ENCODE measurements at places on chromosomes 11 and 22.

GRCh38 chr11:70448983-70449567, 50.7 kb downstream of the CTTN start:
- no peak for DNase-seq

- DNase-seq, result no peak
Measured at GRCh38 chr11:77789061-77789730, 31.3 kb downstream of the RSF1 start.

DNA sequence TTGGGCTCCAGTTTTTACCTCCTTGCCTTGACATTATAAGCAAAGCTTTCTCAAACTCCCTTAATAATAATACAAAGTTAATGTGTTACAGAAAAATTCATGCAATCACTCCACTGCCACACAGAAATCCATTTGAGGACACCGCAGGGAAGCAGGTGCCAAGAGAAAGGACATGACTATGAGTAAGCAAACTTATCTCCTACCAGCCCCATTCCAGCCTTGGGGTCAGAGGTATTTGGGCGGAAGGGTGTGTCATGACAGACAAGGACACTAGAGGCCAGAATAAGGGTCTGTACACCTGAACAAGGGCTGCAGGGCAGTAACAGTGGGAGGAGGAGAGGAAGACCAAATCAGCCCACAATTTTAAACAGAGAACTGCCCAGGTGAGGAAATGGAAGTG, 5.9 kb downstream of the GNG3 start:
- no peak for DNase-seq

- DNase-seq, result no peak
Measured at GRCh38 chr11:92667486-92668152, 301.8 kb upstream of the MTNR1B start.

DNA sequence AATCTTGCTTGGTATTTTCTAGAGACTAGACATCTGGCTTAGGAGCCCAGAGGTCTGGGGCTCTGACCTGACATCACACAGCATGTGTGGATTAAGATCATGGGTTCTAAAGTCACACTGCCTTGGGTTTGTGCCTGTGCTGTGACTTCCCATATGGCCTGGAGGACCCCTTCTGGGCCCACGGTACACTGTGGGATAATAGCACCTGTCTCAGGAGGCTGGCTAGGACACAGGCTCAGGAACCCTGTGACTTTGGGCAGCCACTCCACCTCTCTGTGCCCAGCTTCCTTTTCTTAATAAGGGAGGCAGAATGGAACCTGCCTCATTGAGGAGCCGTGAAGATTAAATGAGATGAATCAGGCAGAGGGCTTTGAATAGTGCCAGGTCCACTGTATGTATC, 99.2 kb upstream of the B3GAT1 start:
- DNase-seq, result no peak

- DNase-seq, result no peak
Measured at GRCh38 chr11:64603411-64604110, 12.5 kb downstream of the SLC22A12 start.

DNA sequence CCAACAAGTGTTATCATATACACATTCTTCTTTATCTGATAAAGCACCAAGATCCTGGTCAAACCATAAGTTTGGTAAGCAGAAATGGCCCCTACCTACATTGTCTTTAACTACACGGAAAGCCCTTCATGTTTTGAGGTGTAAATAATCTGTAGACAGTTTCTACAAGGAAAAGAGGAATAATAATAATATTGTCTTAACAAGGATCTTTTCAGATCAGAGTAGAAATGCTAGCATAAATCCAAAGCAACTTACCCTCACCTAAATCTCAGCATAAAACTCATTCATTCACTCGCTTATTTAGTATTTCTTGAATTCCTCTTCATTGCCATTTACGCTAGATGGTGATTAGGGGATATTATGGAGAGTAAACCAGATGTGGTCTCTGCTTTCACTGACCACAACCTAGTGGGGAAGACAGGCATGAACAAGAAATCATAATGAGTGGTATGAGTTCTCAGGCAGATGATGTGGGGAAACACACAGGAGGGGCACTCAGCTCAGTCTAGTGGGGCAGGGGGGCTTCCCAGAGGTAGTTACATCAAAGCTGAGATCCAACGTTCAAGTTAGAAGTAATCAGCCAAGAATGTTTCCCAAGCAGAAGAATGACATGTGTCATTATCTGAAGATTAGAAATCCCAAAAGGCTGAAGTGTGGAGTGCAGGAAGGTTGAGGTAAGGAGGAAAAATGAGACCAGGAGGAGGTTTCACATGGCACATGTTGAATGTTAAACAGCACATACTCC, 65.4 kb upstream of the ZC3H12C start:
- no peak for DNase-seq

DNA sequence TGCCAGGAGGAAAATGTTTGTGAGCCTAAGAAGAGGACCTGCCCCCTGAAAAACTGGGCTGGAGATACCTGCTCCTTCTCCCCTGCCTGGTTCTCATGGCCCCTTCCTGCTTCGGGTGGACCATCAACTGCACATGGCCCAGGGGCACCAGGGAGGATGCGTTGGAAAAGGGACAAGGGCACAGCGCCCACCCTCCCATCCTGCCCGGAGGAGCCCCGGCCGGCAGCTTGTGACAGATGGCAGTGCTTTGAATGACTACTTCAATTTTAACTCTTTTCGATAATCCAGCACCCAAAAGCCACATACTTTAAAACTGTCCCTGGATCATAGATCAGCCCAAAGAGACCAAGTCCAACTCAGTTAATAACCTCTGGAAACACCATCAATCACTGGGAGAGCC, 135.8 kb upstream of the NECTIN1 start:
- DNase-seq, result no peak

DNA sequence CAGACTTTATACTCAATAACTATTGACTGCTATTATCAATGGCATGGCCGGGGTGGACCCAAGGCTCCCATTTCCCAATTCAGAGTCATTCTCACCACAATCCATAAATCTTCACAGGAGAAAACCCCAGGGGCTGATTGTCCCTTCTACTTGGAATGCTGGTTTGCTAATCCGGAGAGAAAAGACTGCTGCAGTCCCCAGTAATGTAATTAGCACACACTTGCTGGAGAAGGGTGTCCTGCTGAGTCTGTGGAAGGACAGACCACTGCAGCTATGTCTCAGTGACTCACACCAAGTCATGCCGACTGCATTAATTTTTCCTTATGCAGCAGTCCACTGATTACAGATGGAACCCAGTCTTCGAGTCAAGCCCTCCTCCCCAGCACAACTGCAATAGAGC, 5.9 kb upstream of the ETS1 start:
- no peak for DNase-seq

- DNase-seq, result no peak
Measured at GRCh38 chr22:17232406-17232805, 13.2 kb upstream of the ADA2 start.

- no peak for DNase-seq
Measured at GRCh38 chr22:29150701-29151100, 55.0 kb upstream of the EMID1 start.
